ENCODE measurements at places on chromosomes 13 and 19.

GRCh38 chr19:11473725-11474124, 7.1 kb downstream of the ELAVL3 start:
- DNase-seq = no peak

GRCh38 chr13:101007245-101007644, 332.6 kb upstream of the TMTC4 start:
- DNase-seq = no peak

DNA sequence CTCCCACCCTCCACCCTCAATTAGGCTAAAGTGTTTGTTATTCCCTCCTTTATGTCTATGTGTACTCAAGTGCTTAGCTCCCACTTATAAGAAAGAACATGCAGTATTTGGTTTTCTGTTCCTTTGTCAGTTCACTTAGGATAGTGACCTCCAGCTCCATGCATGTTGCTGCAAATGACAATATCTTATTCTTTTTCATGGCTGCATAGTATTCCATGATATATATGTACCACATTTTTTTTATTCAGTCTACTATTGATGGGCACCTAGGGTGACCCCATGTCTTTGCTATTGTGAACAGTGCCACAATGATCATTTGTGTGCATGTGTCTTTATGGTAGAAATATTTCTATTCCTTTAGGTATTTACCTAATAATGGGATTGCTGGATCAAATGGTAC, 114.3 kb downstream of the DLEU7 start:
- no peak for DNase-seq

DNA sequence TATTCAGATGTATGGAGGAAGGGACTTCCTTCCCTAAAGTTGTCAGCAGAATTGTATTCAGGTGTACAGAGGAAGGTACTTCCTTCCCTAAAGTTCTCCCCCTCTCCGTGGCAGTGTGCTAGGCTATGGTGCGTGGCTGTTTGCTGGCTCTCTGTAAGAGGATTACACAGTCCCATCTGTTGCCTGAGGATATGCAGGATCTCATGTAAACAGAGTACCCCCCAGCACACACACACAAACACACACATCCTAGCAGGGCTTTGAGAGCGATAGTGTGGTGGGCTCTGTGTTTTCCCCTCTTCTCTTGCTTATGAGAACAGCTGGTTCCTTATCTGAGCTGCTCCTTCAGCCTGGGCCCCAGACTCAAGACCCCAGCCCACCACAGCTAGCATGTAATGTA, 10.3 kb downstream of the NEK5 start:
- no peak for DNase-seq

- DNase-seq = no peak
Measured at GRCh38 chr13:71240911-71241310, 626.1 kb downstream of the DACH1 start.

DNA sequence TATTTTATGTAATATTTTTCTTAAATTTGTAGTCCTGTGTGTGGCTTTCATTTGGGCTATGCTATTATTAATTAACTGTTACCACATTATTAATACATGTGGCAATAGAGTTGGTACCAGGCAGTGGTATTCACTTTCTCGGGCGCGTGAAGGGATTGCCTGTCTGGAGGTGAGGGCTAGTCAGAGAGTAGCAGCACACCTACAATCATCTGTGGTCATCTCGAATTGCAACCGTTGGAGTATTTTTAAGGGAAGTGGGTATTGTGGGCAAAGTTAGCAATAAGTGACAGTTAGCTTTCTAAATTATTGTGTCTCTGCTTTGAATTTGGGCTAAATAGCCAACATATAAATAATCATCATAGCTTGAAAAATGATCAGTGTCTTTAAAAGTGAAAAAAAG, 20.0 kb upstream of the GPR18 start:
- DNase-seq = no peak

DNA sequence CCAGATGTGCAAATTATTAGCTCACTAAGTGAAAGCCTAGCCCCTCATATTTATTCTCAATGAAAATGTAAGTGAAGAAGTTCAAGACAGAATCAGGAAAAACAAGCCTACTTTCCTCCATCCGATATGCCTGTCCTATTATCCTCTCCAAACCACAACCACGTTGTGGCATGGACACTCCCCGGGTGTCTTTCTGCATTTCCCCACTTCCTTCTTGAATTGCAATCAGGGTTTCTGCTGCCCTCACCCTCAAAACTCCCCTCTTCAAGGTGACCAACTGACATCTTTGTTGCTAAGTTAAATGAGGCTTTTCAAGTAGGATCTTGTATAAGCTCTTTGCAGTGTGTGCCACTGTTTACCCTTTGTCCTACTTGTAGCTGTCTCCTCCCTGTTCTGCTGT, 11.8 kb downstream of the SLC25A30 start:
- no peak for DNase-seq

GRCh38 chr13:24032252-24032651, 128.3 kb upstream of the SPATA13 start:
- no peak for DNase-seq

DNA sequence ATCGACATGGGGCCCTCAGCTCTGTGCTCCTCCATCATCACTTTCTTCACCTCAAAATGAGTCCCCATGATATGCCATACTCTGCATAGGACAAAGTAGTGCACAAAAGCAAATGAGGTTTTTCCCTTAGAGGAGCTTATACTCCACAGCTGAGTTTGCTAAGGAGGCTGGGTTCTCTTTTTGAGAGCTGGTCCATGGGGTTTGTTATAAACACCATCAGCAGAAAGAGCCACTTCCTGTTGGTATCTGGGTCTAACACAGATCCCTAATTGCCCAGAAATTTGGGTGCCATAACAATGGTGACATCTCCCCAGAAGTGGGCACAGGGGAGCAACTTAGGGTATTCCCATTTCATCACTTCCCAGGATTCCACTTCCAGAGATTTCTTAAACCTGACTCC, 395.7 kb downstream of the FOXO1 start:
- DNase-seq = no peak

DNA sequence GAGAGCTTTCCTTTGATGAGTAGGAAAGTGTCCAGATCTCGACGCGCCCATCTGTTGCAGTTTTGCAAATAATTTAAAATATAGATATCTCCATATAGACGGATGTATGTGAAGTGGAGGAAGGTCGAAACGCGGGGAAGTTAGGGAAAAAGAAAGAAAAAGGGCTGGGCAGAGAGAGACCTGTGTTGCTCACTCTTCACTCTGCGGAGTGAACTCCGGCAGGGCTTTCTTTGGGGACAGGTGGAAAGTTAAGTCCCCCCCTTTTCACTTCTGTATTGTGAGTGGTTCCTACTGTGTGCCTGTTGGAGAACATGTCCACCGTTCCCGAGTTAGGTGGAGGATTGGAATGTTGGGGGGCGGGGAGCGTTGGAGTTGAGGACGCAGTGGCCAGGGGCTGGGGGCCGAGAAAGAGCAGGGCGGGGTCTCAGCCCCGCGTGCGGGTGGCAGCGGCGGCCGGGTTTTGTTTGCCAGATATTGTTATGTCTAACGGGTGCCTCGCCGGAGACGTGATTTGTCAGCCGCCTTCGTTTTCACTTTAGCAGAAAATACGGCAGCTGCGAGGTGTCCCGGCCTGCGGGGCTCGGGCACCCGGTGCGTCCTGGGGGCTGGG, 145.1 kb upstream of the ZNF536 start:
- no peak for DNase-seq

- no peak for DNase-seq
Measured at GRCh38 chr13:79663435-79663834, 182.5 kb downstream of the NDFIP2 start.

DNA sequence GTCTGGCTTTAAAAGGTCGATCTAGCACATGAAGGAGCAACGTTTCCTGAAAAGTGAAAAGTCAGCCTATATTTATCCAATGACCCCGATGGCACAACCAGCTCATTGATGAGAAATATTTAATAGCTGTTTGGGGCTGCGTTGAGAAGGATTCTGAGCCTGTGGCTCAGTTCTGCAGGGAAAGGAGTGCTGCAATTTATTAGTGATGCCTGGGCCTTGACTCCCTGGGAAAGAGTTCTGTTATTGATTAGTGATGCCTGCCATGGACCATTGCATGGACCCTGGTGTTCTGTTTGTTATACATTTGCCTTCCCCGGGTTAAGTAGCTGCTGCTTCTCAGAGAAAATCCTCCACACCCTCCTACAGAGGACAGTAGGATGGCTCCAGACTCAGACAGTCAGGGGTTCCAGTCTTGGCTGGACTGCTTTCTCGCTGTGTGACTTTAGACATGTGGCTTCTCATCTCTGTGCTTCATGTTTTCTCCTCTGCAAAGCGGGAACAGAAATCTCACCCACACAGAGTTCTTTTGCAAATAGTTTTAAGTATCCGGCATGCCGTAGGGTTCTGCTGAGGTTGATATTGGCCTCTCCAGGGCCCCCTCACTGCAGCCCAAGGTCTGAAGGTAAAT, 17.7 kb upstream of the PTPRS start:
- DNase-seq = no peak

- DNase-seq = no peak
Measured at GRCh38 chr19:37928527-37929286, 21.7 kb downstream of the SIPA1L3 start.

- no peak for DNase-seq
Measured at GRCh38 chr13:98390086-98390715, 186.7 kb downstream of the STK24 start.

DNA sequence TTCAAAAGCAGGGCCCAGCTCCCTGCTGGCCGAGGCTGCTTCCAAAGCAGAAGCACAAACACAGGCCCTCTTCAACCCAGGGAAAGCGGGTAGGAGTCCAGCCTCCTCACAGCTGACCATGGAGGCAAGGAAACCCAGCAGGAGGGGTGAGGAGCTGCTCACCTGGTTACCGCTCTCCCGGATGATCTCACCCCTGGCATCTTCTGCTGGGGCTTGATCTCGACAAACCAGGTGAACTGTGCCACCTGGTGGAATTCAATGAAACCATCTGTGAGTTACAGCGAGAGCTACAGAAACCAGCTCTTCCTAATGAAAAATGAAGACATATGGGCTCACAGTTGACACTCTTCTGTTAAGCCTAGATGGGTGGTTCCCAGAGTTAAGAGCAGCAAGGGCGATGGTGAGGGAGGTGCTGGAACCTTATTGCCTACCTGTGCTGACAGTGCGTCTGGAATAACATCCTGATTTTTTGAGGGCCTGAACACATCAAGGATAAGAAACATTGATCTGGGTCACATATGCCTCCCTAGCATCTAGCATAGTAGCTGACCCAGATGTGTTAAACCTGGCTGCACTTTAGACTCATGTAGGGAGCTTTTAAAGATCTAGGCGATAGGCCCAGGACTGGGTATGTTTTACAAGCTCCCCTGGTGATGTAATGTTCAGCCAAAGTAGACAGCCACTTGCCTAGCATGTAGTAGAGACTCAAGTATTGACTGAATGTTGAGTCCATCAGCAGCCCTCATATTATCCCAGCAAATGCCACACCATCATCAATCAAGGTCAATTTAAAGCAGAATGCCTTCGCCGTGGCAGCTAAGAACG, 6.1 kb downstream of the DHRS12 start:
- DNase-seq = peak; percentile 66

DNA sequence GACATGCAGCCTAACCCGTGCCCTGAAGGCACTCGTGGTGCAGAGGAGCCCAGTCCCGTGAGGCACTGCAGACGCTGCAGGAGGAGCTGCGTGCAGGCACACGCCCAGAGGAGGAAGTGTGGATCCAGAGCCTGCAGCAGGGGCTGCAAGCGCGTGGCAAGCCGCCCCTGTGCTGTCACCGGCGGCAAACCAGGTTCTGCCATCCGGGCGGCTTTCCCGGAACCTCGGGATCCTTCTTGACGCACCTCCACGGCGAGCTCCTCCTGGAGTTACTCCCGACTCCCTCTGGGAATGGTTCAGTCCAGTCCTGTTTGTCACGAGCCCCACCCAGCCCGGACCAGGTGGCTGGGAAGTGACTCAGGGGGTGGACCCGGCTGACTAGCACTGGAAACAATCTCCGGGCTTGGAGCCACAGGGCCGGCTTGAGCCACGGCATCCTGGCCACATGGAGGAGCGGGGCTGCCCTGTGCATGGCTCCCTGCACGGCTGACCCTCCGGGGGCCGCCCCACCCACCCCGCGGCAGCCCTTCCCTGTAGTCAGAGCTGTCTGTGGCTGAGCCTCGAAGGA, 10.2 kb downstream of the DPP9 start:
- no peak for DNase-seq

- DNase-seq = no peak
Measured at GRCh38 chr19:20005741-20006140, 33.6 kb downstream of the ZNF682 start.

- no peak for DNase-seq
Measured at GRCh38 chr13:73602295-73602694, 531.9 kb downstream of the KLF12 start.

DNA sequence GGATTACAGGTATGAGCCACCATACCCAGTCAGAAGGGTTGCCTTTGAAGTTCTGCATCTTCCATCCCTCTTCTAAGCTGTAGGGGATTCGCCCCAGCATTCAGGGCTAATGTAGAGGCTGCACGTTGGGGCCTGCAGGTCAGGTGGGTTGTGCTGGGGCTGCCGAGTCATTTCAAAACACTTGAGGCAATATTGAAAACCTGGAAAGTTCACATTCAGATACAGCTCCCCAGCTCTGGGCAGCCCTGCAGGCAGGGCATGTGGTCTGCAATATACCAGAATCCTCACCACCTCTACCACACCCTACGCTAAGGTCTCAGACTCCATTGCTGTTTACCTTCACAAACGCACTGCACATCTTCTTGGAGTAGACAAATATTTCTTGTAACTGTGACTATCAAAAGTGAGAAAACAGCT, 24.6 kb downstream of the CCNE1 start:
- DNase-seq = no peak

DNA sequence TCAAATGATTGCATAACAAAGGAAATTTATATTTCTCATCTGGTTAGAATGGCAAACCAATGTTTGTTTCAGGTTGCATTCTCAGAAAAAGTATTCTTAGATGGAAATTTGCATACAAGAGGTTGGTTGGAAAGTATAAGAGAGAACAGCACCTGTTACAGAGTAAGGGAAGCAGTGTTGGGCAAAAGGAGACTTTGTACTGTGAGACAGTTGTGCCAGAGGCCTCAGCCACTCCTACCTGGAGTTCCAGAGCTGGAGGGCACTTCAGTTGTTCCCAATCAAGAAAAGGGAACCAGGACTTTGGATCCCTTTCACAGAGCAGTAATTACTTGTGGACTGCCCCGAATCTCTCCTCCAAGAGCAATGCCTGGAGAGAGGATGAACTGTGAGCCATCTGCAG, 81.8 kb downstream of the SPRY2 start:
- DNase-seq = no peak

DNA sequence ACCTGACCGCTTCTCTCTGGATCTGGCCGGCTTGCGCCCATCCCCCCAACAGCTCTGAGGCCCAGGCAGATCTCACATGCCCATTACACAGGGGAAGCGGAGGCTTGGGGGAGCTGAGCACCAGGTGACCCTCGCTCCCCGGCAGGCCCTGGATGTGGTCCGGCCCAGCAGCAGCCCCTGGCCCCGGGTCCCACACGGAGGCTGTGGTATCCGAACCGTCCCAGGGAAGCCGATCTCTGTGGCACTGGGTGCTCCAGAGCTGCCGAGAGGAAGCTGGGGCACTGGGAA, 27.7 kb downstream of the SBNO2 start:
- DNase-seq = no peak

All from NCI-H510A (cell line).